ENCODE measurements at places on chromosomes 16 and 17.

DNA sequence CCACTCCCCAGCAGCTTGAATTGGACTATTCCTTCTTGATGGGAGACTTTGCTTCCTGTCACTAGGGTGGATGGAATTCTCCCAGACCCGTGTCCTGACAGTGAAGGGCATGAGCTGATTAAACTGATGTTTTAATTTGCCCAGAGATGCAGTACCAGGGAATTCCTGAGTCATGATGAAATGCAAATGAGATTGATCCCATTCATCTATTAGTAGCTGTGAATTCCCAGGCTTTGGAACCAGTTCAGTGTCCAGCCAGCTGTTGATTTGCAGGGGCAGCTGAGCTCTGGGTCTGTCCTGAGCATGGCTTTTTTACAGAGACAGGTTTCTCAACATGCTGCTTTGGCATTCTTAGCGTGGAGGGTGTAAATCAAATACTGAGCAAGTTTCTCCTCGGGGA is 157.9 kb downstream of the PITPNC1 start:
- DNase-seq, result peak; percentile 8

DNA sequence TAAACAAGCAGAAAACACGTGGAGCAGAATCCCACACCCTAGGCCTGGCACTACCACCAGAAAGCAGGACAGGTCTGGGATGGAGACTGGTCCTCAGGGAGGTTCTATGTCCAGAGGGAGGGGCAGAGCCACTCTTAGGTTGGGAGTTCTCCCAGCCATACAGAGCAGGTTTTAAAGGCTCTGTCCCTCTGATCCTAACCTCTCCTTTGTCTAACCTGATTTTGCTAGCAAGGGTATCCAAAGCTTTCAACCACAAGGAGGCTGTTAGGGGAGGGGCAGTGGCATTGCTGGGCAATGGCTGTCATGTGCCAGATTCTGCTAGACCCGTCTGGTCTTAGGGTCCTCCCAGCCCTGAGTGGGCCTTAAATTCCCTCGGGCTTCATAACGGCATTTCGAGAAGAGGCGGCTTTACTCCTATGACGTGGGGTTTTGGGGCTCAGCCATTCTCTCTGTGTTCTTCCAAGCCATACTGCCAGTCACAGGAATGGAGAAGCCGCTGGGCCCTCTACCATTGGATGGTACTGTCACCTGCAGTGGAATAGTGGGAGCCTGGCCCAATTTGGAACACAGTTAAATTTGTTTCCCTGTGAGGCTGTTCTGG is 5.7 kb downstream of the TPPP3 start:
- no peak for DNase-seq

DNA sequence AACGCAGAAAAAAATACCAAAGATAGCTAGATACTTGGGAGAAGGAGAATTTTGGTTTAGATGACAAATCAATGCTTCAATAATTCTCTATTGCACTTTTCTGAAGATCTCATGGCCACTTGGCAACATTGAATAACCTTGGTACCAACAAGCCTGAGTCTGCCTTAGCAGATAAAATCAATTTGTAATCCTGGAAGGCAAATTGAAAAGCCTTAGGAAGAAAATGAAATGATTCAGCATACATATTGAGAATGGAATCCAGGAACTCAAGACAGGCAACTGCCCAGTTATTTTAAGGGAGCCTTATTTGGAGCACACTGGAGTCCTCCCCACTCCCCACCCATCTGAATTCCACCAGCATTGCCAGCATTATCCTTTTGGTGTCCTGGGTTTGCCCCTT is 109.3 kb upstream of the SOX9 start:
- DNase-seq, result no peak

DNA sequence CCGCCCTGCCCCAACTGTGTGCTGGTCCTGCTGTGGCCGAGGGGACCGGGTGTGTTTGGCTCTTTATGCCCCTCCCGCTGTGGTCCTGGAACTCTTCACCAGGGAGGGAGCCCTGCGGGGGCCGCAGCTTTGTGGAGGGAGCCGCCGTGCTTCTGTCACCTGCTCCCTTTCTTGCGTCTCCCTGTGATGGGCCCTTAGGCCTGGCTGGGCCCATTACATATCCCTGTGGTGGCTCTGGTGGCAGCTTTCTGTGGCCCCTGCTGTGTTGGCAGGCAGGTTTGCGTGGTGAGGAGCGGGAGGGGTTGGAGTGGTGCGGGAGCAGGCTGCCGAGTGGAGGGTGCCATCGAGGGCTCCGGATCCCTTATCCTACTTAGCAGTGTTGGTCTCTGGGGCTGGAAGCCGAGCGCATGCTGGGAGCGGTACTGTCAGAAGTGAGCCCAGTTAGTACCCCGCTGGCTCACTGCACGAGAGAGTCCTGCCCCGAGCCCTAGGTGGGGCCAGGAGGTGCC is 60.4 kb downstream of the PDPK1 start:
- DNase-seq, result no peak

GRCh38 chr16:80682421-80683070 is 121.9 kb downstream of the CDYL2 start:
- no peak for DNase-seq

DNA sequence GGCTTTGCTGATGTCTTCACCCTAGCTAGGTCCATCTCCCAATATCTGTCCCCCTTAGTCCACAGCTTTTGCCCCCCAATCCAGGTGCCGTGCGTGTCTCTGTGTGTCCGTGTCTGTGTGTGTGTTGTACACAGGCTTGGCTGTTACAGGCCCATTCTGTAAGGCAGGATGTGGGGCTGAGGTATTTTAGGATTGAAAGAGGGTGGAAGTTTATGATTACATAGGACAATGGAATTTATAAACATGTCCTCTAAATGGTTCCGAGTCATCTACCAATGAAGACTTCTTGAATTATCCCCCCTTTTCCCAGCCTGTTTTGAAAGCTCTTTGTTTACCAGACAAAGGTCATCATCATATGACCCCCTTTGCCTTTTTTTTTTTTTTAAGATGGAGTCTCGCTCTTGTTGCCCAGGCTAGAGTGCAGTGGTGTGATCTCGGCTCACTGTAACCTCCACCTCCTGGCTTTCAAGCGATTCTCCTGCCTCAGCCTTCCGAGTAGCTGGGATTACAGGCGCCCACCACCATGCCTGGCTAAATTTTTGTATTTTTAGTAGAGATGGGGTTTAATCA is 21.9 kb downstream of the ACE start:
- no peak for DNase-seq

DNA sequence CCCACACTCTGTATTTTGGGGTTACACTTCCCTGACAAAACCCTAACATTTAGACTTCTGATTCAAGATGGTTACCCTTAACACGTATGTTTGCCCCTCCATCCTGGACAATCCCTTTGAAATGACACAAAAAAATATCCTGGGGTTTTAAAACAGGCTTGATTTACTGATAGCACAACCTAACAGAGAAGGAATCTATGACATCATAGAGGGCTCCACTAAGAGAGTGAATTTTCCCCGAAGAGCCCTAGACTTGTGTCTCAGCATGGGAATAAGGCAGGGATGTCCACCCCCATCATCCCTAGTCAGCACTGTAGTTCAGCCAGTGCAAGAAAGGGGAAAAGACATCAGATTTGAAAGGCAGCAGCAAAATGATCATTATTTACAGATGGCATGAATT is 15.8 kb upstream of the SRCIN1 start:
- no peak for DNase-seq

DNA sequence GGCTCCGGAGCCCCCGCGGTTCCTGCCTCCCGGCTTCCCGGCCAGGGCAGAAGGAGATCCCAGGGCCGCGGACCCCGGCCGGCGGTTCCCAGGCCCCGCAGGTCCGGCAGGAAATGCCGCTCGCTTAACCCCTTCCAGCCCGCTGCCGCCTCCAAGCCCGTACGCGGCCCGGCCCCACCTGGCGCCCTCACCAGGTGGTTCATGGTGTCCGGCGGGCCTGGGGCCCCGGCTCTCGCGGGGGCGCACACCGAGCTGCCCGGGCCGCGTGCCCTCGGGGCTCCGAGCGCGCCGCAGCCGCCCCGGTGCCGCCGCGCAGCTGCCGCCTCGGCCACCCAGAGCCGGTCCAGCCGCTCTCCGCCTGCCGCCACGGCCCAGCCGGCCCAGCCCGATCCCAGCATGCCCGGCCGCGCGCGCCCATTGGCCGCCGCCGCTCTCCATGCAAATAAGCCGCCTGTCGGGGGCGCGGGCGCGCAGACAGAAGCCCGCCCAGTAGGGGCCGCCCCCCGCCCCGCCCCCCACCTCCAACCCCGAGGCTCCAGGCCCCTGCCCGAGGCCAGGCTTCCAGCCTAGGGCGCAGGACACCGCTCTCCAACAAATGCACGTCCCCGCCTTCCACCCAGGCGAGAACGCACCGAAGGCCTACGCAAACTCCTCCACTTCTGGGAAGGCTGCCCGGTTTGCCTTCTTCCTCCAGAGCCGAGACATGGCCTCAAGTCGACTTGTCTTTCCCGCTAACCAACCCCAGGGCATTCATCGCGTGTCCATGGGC is at the start of gene BCAR1:
Gene BCAR1, minus strand, starts transcription at position 345 of the 769 bp plus-strand sequence. Its CDS starts 142 bp downstream, at position 203.
- peak; percentile 89 for DNase-seq

All from endothelial cell of umbilical vein (primary cell).